Activated naive CD4-positive, alpha-beta T cell treated with anti-CD3 and anti-CD28 coated beads, Interleukin-2, amount 50 U/mL, for 72 hours (primary cell): ENCODE measurements at places on chromosomes 3 and 15. TPM values are rescaled to one million over a fixed set of nuclear protein-coding genes. Genes with fewer than 3 reads are reported as not detected.

Gene MYRIP
- total RNA-seq: not detected

Gene CACNA2D2
- total RNA-seq: 2.4 TPM

Gene VEPH1
- total RNA-seq: not detected

Gene ETFA
- total RNA-seq: 164 TPM

Gene RTP4
- total RNA-seq: 3.6 TPM

Gene NUSAP1
- 391 TPM for total RNA-seq

Gene DRD3
- total RNA-seq: not detected

Gene TMEM108
- not detected for total RNA-seq

Gene CGNL1
- not detected for total RNA-seq

Gene SLC25A36
- 98.6 TPM for total RNA-seq

Gene GRM7
- not detected for total RNA-seq

Gene VGLL3
- not detected for total RNA-seq

Gene SLC24A5
- not detected for total RNA-seq

Gene CISH
- total RNA-seq: 222 TPM

Gene CDCP1
- 0.41 TPM for total RNA-seq

Gene SLC41A3
- 74.0 TPM for total RNA-seq

Gene CACNA2D3
- not detected for total RNA-seq

Gene SERINC4
- total RNA-seq: 0.61 TPM

Gene PLCB2
- 63.5 TPM for total RNA-seq

Gene NR2E3
- not detected for total RNA-seq

Gene RETNLB
- not detected for total RNA-seq
